ENCODE measurements at places on chromosomes 5 and 9.

GRCh38 chr5:146947181-146947941 is 68.8 kb upstream of the PPP2R2B start:
- no peak for DNase-seq

GRCh38 chr5:176959051-176959450 is 47.5 kb downstream of the UIMC1 start:
- DNase-seq = no peak

DNA sequence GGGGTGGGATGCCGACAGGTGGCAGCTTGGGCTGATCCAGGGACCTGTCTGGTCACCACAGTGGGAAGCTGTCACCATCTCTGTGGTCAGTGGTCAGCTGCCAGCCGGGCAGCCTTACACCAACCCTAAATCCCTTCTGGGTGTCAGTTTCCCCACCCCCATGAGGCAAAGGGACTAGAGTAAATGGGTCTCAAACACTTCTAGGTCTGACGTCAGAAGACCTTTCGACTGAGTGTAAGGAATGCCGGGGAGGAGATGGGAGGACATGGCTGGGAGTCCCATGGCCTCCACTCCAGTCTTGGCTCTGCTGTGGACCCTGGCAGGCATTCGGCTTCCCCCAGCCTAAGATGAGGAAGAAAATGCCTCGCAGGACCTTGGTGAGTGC is 40.3 kb upstream of the SLC25A51 start:
- no peak for DNase-seq

- DNase-seq = no peak
Observed at GRCh38 chr5:95130941-95131340, 154.0 kb downstream of the MCTP1 start.

DNA sequence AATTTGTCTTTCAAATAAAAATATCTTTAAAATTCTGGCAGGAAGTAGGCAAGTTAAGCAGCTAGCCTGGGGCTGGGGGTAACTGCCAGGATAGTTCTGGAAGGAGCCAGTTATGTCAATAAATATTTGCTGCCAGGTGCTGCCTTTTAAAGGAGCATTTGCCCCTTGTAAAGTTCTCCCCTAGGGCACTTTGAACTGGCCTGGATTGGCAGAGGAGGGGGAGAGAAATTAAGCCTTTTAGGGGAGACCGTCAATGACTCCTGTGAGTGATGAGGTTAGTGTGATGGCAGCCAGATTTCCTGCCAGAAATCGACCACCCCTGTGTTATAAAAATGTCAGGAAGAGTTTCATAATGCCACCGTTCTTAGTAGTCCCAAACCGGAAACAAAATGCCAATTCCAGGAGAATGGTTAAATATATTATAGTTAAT is 89.8 kb upstream of the ELL2 start:
- no peak for DNase-seq

- no peak for DNase-seq
Observed at GRCh38 chr9:78745331-78745730, 448.4 kb downstream of the PSAT1 start.

DNA sequence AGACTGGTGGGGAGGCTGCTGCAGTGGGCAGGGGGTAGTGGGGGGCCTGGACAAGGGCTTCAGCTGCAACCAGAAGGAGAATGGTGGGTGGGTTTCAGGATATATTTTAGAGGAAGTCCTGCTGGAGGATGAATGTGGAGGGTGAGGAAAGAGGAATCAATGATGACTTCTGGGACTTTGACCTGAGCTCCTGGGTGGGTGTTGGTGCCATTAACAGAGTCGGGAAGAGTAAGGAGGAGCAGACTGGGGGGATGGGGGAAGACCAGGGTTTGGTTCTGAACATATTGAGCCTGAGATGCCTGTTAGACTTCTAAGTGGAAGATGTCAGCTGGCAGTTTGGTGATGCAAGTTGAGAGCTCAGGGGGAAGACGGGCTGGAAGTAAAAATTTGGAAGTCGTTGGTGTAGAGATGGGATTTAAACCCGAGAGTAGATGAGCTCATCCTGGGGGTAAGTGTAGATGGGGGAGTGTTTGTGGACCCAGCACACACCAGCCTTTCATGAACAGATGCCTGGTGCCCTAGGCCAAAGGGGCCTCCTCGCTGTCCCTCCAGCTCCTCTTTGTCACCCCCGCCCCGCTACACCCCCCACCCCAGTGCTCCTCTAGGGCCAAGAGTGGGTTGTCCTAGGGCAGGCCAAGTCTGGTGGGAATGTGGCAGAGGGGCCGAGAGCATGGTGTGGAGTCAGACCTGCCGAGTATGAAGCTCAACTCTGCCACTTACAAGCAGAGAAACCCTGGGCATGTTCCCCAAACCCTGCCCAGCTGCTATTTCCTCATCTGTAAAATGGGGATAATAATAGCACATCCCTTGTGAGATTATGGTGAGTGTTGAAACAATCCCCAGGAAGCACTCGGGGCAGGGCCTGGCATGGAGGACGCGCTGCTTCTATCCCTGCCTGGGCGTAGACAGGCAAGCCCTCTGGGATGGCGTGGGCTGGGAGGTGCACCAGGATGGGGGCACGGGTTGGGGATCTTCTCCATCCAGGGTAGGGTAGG is 4.0 kb downstream of the DNM1 start:
- no peak for DNase-seq

- DNase-seq = no peak
Observed at GRCh38 chr5:32251871-32252458, 60.8 kb downstream of the MTMR12 start.

DNA sequence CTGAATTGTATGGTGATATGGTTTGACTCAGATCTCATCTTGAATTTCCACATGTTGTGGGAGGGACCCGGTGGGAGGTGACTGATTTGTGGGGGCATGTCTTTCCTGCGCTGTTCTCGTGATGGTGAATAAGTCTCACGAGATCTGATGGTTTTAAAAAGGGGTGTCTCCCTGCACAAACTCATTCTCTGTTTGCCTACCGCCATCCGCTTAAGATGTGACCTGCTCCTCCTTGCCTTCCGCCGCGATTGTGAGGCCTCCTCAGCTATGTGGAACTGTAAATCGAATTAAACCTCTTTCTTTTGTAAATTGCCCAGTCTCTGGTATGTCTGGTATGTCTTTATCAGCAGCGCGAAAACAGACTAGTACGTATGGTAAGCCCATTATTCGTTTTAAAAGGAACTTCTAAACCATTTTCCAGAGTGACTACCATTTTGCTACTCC is 48.7 kb downstream of the SLC36A1 start:
- no peak for DNase-seq

- no peak for DNase-seq
Observed at GRCh38 chr9:126503333-126504085, 110.2 kb upstream of the LMX1B start.

DNA sequence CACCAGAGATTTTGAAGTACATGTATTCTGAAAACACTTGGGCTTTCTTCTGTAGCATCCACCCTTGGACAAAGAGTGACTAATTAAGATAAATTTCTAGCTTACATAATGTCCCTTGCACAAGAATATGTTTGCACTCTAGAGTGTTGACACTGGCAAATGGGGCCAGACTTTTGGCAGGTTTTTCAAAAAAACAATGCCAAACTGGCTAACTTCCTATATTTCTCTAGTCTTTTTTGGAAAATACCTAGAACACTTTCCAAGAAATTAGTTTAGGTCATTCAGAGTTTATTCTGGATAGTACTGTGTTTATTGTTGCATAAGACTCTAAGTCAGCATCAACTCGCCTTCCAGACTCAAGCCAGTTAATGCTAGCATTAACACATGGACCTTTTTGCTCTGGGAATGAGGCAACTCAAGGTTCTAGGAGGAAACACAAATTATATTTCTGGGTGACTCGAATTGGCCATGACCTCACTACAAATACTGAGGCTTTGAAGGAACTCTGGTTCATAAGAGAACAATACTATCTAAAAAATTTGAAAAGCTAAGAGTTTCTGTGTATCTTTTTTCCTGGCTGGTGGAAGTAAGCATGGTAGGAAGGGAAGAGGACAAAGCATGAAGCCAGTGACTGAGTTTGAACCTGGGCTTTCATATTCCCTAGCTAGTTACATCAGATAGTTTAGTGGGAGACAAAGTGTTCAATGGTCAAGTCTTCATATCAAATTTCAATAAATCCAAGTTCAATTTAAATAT is 101.6 kb downstream of the NREP start:
- no peak for DNase-seq

GRCh38 chr5:151224372-151224771 is 480 bp upstream of the CCDC69 start:
- no peak for DNase-seq

DNA sequence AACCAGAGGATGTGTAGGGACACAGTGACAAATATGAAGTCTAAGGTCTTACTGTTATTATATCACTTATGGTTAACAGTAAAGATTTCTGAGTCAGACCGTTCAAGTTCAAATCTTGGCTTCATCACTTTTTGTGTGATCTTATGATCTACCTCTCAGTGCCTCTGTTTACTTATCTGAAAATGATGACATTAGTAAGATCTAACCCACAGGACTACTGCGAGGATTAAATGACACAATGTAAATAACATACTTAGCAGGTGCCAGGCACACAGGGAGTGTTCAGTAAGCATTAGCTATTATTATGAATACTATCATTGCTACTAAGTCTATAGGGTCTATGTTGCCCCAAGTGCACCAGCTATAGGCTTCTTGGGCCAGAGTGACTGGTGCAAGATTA is 2.0 kb downstream of the IRF1 start:
- no peak for DNase-seq

- DNase-seq = no peak
Observed at GRCh38 chr5:101561018-101561417, 657.9 kb upstream of the ST8SIA4 start.

- DNase-seq = no peak
Observed at GRCh38 chr9:106859957-106860720, 2.8 kb upstream of the ZNF462 start.

- no peak for DNase-seq
Observed at GRCh38 chr9:90830977-90831376, 29.4 kb downstream of the SYK start.

DNA sequence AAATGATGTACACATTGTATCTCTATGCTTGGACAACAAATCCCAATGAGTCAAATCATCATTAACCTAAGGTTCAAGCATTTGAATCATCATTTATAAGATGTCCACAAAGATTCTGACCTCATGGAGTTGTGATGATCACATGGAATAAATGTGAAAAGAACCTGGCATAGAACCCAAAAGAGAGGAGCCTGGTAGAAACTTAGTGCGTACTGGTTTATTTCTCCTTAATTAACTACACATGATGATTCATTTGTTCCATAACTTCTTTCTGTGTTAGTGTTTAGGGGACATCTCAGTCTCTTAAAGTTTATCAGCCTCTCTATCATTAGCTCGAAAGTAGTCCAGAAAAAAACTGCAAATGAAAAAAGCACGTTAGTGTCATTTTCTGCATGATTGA is 411.6 kb downstream of the BRINP1 start:
- DNase-seq = no peak

DNA sequence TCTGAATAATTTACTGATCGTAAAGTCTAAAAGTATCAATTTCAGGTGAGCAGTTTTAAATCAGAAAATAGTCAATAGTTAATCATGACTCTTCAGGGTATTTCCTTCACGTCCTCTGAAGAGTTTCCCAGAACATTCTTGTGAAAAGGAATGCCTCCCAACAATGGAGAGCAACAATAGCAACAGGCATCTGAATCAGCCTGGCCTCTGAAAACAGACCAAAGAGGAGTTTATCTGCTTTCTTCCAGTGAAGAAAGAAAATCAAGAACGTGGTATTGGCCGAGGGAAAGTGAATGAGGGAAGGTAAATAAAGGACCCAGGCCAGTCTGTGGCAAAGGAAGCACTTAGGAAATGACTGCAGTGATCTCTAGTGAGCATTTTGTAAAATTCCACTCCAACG is 26.1 kb upstream of the RASGEF1C start:
- no peak for DNase-seq

GRCh38 chr9:108668938-108669335 is 186.8 kb downstream of the ACTL7B start:
- DNase-seq = no peak

- no peak for DNase-seq
Observed at GRCh38 chr9:15352306-15352705, 45.3 kb upstream of the TTC39B start.

DNA sequence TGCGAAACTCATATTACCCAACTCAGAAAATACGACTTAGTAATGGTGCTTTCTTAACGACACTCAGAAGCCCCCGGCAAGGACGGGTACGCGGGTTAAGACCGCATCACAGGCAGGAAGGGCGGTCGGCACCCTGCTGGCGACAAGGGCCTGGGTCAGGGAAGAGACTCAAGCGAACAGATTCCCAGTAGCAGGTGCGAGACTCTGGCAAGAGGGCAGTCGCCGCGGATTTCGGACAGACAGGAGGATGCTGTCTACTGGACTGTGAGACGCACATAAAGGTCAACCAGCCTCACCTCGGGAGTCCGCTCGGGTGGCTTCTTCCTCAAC is 398 bp downstream of the RAPGEF6 start:
- peak; percentile 44 for DNase-seq

DNA sequence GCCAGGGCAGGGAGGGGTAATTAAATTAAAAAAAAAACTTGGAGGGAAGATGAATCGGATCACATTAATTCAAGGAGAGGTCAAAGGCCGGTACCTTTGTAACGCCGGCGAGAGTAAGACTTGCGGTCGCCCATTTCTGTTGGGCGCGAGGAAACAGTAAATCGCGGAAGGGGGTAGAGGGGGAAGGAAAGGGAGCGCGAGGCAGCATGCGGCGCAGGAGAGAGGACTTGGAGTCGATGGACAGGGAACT is 324 bp upstream of the RGMB start:
- DNase-seq = no peak

DNA sequence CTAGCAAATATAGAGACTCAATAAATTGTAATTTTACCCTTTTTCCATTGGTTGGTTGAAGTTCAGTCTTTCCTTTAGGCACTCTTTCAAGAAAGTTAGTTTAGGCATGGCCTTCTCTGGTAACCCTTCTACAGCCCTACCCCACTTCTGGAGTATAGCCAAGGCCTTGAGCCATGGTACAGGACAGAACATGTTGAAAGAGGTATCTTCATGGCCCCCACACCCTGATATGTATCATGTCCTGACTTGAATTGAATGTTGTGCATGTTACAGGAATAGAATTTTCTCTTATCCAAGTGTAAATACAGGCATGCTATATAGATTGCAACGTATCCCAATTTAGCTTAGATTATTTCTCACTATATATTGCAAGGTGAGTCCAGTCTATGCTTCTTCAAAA is 175.6 kb downstream of the CD180 start:
- no peak for DNase-seq

GRCh38 chr5:89281766-89282553 is 399.0 kb upstream of the MEF2C start:
- DNase-seq = no peak

DNA sequence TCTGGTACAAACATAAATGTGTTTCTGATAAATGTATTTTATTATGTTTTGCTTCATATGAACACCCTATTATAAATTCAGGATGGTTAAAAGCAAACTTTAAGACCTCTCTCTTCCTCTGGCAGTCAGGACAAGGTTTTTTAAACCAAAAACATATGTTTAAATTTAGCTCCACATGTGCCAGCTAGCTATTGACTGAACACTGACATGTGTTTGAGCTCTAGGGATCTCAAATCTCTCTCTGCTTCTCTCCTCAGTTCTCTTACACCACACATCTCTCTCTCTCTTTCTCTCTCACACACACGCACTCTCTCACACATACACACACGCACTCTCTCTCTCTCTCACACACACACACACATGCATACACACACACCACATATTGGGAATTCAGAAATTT is 150.1 kb upstream of the RFX3 start:
- no peak for DNase-seq

Data from activated CD8-positive, alpha-beta memory T cell treated with anti-CD3 and anti-CD28 coated beads for 1 hour (primary cell).